ENCODE measurements at places on chromosomes 2 and 18.

DNA sequence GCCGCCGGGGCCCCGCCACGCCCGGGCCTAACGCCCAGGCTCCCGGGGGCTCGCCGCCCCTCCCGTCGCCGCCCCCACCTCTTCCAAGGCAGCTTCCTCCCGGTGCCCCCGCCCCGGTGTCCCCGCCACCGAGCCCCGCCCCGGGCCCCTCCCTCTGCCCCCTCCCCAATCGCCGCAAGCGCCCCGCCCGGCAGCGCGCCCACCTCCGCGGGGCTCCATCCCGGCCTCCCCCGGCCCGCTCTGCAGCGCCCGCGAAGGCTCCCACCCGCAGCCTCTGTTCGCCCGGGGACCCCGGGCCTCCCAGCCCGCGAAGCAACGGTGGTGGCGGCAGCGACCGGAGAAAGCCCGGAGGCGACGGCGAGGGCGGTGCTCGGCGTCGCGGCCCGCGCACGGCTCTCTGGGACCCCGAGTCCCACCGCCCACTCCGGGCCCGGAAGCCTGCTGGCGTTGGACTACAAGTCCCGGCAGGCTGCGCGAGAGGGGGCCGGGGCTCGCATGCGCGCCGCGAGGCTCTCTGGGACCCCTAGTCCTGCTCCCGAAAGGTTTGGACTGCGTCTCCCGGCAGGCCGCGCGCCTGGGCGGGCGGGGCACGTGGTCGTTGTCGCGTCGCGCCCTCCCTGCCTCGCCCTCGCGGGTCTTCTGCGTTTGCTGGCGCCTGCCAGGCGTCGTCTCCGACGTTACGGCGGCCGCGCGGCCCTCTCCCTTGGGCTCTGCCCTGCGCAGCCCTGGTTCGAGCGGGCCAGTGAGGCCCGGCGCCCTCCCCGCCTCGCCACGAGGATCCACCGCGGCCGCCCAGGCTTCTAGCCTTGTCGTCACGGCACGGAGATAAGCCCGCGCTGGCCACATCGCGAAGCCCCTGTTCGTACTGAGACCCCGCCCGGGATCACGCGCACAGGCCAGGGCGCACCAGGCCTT, at the start of gene STK25:
Gene STK25, minus strand, starts transcription at position 345 of the 915 bp plus-strand sequence. CDS start 549 bp downstream, outside the sequence.
- peak; percentile 90 for DNase-seq

GRCh38 chr2:27049422-27050280, 1.8 kb upstream of the AGBL5 start:
- DNase-seq: peak; percentile 31

DNA sequence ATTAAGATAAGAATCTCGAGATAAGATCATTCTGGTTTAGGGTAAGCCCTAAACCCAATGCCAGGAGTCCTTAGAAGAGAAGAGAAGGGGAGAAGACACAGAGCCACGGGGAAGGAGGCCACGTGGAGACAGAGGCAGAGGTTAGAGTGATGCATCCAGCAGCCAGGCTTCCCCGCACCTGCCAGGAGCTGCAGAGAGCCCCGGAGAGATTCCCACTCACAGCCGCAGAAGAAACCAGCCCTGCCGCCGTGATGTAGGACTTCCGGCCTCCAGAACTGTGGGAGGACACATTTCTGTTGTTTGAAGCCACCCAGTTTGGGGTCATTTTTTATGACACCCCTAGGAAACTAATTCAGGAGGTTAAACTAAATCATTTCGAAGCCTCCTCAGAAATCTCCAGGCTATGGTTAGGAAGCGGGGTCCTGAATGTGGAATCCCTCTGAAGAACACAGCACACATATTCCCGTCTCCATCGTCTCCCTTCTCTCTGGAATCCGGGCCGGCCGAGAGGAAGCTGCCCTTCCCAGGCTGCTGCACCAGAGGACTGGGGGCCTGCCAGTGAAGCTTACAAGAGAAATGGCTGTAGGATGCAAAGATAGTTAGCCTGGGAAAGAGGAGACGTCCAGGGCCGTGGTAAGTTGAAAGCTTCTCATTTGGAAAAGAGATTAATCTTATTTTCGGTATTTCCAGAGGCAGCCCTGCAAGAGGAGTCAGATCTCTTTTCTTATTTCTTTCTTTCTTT, 156.6 kb downstream of the TWIST2 start:
- no peak for DNase-seq

GRCh38 chr2:59851836-59852475, 701.5 kb downstream of the BCL11A start:
- no peak for DNase-seq

DNA sequence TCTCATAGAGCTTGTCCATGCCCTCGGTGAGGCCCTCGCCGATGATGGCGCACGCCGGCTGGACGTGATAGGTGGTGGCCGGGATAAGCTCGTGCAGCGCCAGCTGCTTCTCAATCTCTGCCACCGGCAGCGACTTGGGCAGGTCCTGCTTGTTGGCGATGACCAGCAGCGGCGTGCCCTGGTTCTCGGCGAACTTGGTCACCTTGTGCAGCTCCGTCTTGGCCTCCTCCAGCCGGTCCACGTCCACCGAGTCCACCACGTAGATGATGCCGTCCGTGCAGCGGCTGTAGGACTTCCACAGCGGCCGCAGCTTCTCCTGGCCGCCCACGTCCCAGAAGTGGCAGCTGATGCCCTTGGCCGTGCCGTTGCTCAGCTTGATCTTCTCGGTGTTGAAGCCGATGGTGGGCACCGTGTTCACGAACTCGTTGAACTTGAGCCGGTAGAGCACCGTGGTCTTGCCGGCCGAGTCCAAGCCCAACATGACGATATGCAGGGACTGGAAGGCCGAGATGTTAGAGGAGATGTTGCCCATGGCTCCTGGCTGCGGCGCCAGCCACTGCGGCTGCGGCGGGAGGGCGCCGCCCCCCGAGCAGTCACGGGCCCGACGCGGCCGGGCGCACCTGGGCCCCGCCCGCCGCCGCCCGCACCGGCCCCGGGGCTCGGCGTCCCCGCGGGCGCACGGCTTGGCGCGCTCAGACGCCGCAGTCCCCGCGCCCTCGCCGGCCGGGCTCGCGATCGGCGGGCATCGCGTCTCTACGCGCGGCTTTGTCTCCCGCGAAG, 636 bp downstream of the ARL4C start:
- no peak for DNase-seq

DNA sequence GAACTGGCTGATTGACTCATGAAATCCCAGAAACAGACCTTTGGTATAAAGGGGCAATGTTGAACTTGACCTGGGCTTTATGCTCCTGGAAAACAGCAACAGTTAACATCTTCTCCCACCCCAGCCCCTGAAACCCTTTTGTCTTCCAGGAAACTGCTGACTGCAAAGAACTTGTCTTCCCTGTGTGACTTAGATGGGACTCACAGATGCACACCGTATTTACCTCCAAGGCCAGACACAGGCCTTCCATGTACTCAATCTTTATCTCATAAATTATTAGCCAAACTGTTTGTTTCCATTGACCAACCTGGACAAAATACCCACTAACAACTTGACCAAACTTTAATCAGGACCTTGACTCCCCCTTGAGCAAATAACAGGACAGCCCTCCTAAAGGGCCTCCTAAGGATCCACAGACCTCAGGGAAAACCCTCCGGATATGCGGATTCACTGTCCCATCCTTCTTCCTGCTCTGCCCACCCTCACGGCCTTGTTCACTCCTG, 36.3 kb downstream of the PIEZO2 start:
- no peak for DNase-seq

GRCh38 chr18:53534695-53535094, 689.8 kb downstream of the MBD2 start:
- no peak for DNase-seq

DNA sequence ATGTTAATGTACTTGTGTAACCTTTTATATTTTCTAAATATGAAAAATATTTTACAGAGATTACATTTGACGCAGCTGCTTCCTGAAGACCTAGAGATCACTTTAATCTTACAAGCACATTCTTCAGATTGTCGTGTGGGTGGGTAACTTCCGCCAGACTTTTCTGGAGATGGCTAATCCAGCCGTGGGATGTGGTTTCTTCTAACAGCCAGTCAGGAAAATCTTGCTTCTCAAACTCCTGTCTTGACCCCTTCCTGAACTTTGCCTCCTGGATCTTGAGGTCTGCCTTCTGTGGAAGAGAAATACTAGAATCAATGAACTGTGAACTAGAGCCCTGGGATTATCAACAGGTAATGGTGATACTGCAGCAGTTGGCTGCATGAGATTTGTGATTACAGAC, 401.6 kb upstream of the TNP1 start:
- DNase-seq: no peak

GRCh38 chr2:135853401-135853800, 16.4 kb upstream of the LCT start:
- no peak for DNase-seq

DNA sequence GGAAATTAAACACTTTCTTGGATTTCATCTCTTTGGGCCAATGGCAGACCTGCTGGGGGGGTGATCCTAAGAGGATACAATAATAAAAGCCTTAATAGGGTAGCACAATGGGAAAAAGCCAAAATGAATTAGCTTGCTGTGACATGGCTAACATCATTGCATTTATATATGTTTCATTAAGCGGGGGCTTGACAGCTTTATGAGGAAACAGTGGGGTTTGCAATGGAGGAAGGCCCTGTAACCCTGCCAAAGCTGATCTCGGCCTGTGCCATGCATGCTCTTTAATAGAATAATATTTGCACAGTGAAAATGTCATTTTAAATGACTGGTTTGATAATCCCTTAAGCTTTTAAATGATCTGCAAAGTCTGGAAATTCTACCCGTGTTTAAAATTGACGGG, 291.5 kb downstream of the SLC4A3 start:
- no peak for DNase-seq

GRCh38 chr2:219506802-219507526, 7.3 kb upstream of the ASIC4 start:
- DNase-seq: no peak

- no peak for DNase-seq
Measured at GRCh38 chr18:58110398-58110797, 66.4 kb downstream of the NEDD4L start.

DNA sequence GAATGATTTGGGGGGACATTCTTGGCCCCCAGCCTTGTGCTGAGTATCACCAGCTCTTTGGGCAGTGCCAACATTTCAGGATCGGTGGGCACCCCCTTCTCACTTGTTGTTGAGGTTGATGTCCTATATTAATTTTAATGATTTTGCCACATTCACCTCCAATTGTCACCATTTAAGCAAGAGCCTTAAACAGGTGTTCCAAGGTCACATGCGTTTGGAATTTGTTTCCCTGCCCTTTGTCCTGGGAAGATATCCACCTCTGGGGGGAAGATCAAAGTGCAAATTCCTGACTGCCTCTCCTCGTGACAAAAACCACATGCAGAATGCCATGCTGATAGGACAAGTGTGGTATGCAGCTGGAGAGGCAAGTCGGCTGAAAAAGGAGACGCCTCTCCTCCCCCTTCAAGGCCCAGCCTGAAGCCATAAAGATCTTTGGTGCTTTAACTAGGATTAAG, 72.5 kb upstream of the ID2 start:
- no peak for DNase-seq

DNA sequence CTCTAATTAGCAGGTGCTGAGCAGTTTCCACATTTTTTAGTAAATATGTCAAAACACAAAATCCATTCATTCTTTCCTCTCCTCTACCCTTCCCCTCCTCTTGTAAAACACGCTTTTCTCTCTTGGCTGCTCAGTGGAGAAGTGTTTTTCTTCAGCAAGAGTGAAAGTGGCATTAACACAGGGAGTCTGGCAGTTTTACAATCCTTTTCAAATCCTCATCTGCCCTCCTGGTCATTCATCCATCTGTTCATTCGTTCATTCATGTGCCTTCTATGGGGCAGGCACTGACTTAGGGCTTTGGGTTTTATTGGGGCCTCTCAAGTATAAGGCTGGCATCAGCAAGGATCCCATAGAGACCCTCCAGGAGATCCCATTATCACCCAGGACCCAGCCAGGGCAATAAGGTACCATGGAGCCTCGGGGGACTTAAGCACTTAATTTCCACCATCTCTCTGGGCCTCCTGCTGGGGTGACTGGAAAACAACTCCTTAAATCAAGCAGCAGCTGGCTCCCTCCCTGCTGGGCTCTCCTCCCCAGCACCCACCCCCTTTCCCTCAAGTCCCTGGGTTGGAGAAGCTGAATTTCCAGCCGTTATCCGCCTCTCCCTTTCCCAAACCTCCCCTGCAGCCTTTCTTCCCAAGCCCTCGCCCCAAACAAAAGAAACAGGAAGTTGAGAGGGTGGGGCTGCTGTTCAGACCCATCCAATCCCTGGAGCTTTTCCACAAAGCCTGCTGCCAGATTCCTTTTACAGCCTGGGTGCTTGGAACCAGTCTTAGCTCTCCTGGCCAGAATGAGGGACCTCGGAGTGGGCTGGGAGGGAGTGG, 32.6 kb downstream of the MARCHF4 start:
- no peak for DNase-seq

DNA sequence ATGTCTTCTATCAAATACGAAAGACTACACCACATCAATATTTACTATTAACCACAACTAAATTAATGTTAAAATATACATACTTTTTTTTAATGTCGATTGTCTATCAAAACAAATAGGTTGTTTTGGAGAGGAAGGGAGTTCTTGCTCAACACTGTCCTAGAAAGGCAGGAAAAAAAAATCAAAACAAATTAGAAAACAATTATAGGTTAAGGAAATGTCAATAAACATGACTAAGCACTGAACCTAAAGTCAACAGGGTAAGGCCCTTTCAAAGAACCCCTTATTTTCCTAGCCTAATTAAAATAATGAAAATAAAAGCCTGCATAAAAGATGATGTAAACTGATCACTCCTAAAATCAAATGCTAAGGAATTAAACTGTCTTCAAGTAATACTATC, 2.8 kb downstream of the CEP76 start:
- no peak for DNase-seq

- no peak for DNase-seq
Measured at GRCh38 chr2:222943820-222944219, 83.0 kb downstream of the ACSL3 start.

DNA sequence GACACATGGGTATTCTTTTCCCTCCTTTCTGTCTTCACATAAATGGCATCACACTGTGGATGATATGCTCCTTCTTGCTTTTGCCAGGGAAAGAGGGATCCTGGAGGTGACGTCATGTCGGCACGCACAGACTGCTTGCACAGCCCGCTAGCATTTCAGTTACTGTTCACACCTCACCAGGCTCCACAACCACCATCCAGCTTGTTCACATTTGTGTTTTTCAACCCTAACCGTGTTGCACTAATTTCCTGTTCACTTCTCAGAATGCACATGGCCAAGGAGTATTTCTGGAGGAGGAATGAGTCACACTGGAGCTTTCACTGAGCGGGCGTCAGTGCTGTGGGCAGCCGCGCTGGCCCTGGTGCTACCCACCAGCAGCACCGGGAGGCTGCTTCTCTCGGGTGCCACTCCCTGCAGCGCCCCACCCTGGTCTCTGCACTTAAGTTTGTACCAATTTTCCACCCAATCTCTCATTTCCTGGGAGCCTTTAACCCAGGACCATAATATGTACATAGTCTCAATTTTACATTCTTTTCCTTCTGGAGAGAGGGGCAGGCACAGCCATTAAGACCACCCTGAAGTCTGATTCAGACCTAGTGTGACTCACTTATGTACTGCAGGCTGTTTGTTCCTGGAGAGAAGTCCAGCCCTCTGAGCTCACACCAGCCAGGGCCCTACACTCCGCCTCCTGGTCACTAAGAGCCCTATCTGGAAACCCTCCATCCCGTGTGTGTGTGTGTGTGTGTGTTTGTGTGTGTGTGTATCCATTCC, 65.1 kb downstream of the MBP start:
- DNase-seq: peak; percentile 25

- no peak for DNase-seq
Measured at GRCh38 chr2:124704071-124704925, 679.2 kb downstream of the CNTNAP5 start.

Data from activated naive CD8-positive, alpha-beta T cell treated with anti-CD3 and anti-CD28 coated beads, Interleukin-2, amount 50 U/mL, for 16 hours (primary cell).